Suprapubic skin (tissue), 4 donors: ENCODE measurements at places on chromosomes 2 and 18.

GRCh38 chr2:37181726-37182684, 6.5 kb downstream of the SULT6B1 start:
- DNase-seq = no peak

- DNase-seq = no peak
These were observed 95.7 kb upstream of the RASGRP3 start for GRCh38 chr2:33380719-33381118.

GRCh38 chr18:66560094-66560493, 43.8 kb downstream of the CDH19 start:
- DNase-seq = no peak

DNA sequence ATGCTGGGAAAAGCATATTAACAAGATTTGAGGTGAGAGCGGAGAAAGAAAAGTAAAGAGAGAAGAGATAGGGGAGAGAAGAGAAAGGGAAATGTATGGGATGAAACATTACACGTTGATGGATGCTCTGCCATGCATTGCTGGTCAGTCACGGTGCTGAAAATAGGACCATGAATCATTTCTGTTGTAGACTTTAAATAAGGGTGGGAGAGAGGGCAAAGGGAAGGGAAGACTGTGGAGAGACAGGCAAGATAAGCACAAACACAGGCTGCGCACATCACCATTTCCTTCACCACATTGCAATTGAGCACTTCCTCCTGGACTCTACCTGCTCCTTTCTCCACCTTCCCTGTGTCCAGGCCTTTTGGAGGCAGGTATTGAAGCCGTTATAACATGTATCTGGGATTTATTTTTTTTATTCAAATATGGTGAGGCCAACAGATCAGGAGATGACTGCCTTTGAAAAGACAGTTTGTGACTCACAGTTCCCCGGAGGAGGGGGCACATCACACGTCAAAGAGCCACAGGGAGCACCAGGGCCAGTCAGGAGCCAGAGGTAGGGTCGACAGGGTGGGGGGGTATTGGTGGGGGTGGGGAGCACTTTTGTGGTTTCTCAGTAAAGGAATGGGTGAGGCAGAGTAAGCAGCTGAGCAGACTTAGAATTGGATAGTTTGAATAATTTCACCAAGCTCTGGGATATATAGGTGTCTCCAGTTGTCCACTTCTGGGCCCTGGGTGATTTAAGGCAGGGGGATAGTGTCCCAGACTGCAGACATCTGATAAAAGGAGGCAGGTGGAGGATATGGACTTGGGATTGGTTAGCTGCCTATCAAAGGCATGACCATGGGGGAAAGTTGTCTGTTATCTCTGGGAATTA, 372.8 kb upstream of the ST6GAL2 start:
- no peak for DNase-seq

DNA sequence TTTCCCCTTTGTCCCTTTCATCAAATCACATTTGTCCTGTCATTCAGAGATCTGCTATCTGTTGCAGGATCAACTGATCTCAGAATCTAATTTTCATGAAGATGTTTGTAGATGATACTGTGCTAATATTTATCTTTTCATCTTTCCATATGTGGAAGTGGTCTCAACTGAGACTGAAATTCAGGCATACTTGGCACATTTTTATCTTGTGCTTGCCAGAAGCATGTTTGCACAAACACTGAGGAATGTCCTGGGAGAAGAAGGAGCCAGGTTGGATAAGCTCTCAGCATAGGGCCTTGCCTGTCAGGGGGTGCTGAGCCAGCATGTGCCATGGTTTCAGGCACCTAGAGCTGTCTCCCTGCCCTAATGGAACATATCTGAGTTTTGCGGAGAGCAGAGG, 24.5 kb upstream of the MMADHC start:
- DNase-seq = no peak
